ENCODE measurements at places on chromosomes 2 and 18. TPM values are rescaled to one million over a fixed set of nuclear protein-coding genes. Genes with fewer than 3 reads are reported as not detected.

The MBD2 gene
- 43.6 TPM for total RNA-seq

The PIEZO2 gene
- 0.32 TPM for total RNA-seq

The ANKAR gene
- total RNA-seq = 8.1 TPM

The UGT1A5 gene
- not detected for total RNA-seq

The CD28 gene
- total RNA-seq = 0.75 TPM

The LCT gene
- not detected for total RNA-seq

GRCh38 chr2:30683236-30683956, 123.8 kb downstream of the CAPN13 start:
- DNase-seq = no peak

- DNase-seq = no peak
Measured at GRCh38 chr18:62812242-62812641, 96.9 kb downstream of the PHLPP1 start.

DNA sequence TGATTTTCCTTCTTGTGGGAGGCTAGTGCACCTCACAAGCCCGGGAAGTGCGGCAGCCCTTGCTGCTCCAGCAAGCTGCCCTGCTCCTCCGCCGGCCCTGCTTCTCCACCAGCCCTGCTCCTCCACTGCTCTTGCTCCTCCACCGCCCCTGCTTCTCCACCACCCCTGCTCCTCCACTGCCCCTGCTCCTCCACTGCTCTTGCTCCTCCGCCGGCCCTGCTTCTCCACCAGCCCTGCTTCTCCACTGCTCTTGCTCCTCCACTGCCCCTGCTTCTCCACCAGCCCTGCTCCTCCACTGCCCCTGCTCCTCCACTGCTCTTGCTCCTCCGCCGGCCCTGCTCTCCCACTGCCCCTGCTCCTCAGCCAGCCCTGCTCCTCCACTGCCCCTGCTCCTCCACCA, 95.6 kb downstream of the NDUFA10 start:
- peak; percentile 20 for DNase-seq

DNA sequence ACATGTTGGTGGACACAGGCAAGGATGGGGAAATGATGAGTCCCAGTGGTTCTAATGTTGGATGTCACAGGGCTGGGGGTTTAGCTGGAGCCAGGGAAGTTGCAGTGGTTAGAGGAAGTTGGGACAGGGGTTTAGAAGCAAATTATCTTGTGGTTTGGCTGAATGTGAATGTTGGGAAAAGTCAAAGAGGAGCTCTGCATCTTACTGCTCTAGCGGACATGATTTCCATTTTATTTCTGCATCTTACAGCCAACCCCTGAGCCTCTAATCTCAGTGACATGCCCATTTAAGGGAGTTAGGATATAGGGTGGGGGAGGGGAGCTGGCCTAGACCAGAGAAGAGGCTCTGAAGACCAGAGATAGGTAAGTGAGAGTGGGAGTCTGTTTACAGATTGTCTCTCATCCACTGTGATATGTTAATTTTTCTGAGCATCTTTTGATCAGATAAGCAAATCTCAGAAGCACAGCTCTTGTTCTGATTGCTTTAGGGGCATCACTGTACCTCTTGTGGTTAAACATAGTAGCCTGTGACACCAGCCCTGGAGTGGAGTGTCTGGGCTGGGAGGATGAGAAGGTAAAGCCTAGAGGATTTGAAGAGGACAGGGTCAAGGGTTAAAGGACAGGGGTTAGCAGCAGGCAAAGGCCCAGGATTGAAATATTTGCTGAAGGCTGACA, 43.6 kb downstream of the SETBP1 start:
- DNase-seq = no peak

DNA sequence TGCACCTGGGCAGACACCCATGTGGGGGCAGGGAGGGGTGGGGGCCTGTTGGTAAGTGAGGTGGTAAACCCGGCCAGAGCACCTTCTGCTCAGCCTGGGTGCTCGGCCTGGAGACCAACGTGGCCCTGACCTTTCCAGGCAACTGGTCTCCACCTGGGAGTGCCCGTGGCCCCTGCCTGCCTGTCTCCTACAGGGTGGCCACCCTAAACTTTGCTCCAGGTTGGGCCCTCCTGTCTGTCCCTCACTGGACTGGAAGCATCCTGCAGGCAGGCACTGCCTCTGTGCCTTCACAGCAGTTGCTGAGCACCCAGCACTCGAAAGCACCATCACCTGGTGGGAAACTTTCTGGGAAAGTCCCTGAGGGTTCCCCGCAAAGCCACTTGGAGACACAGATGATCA, 171.3 kb downstream of the TWIST2 start:
- peak; percentile 18 for DNase-seq

DNA sequence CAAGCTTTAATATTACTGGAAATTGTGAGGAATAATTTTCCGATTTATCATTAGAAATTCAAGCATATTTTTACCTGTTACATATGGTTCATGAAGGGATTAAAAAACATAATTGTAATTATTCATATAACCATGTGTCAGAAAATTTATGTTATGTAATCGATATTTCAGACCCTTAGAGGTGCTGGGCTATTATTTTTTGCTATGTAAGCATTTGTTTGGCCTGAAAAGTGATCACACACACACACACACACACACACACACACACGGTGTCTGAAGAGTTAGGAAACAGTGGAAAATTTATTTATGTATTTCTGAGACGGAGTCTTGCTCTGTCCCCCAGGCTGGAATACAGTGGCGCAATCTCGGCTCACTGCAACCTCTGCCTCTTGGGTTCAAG, 375.5 kb downstream of the PTH2R start:
- DNase-seq = no peak

DNA sequence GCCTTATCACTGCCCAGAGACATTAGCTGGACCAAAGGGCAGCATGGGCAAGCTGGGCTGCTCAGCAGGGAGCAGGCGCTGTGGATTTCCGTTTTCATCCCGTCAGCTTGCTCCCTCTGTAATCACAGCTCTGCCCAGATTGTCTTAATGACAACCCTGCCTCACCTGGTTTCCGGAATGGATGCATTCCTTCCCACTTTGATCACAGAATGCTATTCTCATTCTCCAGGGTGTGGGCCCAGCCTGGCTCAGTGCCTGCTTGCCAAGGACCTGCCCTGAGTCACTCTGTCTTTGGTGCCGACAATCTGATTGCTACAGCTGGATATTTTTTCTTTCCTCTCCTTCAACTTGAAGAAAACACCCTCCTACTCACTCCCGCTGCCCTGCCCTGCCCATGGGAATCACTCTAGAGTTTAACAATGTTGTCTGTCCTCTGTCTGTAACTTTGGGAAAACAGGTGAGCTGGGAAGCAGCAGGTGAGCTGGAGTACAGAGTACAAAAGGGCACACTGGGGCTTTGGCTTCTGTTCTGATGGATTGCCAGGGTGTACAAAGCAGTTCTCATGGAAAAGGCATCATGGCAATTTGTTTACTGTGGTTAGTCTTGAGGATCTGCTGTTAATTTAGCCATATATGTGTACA, 27.2 kb upstream of the FAM136A start:
- DNase-seq = no peak

- no peak for DNase-seq
Measured at GRCh38 chr18:76592981-76593381, 97.9 kb upstream of the ZNF516 start.

DNA sequence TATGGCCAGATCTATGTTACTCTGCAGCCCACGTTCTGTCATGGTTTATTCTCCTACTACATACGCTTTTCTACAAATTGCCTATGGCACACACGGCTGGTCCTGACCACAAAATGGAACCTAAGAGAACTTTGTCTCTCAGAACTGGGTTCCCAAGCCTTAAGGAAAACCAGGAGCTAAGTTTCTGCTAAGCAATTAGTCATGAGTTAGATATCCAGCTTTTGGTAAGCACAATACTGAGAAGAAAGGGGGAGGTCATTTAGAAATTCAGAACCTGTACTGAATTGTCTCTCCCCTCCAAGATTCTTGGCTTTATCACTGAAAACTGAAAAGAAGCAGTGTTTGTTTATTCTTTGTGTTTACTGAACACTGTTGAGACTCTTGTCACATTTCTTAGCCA, 283.5 kb upstream of the TANK start:
- no peak for DNase-seq

All from Right ventricle myocardium superior (tissue), 1 donor.